SK-N-MC (cell line): ENCODE measurements at places on chromosomes 5 and 9.

DNA sequence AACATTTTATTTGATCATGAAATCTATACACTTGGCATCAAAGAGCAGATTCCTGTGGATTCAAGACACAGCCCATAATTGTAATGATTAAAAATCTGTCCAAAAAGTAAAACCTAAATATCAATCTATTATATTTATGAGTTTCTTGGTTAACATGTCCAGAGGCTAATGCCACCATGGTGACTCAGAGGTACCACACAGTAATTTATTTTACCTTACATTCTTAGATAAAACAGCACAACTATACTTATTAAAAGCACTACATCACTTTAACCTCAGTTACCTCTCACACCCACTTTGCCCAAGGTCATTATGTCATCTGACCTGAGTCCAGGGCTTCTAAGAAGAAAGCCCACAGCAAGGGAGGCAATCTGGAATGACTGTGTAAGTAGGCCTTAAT, 519.2 kb downstream of the RASEF start:
- no peak for DNase-seq

- no peak for DNase-seq
These were observed 243.9 kb upstream of the KLF4 start for GRCh38 chr9:107733523-107733894.

DNA sequence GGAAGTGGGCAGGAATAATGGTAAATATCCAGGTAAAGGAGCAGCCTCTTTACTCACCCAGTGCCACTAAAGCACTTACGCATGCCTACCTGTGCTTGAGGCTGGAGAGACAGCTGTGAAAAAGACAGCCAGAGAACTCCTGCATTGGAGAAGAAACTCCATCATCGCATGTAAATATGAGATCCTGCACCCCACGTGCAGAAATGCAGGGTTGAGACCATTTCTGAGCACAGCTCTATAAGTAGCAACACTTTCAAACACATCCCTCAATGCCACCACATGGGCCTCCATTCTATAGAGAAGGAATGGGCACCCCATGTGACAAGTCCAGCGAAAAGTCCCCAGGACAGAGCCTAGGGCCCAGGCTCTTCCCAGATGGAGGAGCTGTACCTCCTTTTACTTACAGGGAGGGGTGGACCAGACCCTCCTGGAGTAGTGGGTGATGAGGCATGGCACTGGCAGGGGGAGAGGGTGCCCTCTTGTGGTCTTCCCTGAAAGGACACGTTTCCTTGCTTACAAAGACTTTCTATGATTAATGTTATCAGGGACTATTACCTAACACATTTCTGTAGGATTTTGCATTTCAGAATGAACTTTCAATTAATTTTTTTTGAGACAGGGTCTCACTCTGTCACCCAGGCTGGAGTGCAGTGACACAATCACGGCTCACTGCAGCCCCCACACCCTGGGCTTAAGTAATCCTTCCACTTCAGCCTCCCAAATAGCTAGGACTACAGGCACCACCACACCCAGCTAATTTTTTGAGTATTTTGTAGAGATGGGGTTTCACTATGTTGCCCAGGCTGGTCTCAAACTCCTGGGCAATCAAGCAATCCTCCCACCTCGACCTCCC, 55.3 kb upstream of the IL17B start:
- DNase-seq, result no peak

GRCh38 chr9:72257814-72258213, 107.2 kb downstream of the ZFAND5 start:
- no peak for DNase-seq

- DNase-seq, result no peak
These were observed 251.8 kb downstream of the PBX3 start for GRCh38 chr9:125998837-125999503.

DNA sequence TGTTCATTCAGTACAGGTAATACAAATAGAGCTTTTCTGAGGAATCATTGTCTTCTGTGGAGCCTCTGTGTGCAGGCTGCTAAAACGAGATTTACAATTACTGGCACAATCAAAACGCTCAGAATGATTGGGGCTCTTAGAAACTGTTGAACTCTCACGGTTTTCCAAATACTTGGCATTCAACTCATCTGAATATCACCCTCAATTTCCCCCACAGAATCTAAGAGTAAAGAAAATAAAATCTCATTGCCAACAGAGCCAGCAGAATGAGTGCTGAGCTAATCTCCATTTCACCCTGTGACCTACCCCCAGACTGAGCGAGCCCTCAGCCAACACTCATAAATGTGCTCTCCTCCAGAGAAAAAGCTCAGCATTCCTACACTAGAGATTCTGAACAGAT, 35.3 kb upstream of the TMED7 start:
- DNase-seq, result no peak

DNA sequence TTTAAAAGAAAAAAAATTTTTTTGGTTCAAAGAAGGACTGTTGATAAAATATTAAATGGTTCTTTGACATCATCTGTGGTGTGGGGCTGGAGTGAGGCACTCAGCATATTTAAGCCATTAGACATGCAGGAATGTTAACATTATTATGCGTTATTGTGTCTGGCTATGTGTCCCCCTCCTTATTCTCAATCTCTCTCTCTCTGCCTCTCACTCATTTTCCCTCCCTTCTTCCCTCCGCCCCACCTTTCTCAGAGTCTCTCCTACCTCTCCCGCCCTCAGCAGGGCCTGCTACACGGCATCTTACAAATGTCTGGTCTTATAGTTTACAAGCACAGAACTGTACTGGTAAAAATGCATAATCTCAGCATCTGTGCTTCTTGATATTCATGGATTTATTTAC, 287.8 kb upstream of the TMEM161B start:
- no peak for DNase-seq

- peak; percentile 45 for DNase-seq
These were observed 67.7 kb downstream of the MEGF10 start for GRCh38 chr5:127358284-127358683.

DNA sequence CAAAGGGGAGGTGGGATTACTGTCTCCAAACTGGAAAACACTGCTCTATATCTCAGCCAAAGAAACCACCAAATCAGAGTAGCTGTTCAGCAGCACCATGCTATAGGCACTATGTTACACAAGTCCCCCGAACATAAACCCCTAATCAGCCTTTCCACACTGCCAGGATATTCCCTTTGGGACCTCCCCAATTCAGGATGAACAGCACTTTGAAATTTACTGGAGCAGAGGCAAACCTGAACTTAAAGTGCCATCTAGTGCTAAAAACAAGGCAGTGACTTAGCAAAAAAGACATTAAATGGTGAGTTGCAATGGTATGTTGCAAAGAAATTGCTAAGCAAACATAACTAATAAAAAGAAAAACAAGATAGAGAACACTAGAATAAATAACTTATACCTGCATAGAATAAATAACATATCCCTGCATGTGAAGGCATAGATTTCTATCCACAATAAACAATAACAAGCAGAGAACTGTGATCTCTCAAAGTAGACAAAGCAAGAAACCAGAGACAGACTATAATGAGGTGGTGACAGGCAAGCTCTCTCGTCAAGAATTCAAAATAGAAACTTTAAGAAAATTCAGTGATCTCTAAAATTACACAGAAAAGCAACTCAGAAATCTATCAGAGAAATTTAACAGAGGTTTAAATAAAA, 584.4 kb upstream of the ACO1 start:
- peak; percentile 86 for DNase-seq

DNA sequence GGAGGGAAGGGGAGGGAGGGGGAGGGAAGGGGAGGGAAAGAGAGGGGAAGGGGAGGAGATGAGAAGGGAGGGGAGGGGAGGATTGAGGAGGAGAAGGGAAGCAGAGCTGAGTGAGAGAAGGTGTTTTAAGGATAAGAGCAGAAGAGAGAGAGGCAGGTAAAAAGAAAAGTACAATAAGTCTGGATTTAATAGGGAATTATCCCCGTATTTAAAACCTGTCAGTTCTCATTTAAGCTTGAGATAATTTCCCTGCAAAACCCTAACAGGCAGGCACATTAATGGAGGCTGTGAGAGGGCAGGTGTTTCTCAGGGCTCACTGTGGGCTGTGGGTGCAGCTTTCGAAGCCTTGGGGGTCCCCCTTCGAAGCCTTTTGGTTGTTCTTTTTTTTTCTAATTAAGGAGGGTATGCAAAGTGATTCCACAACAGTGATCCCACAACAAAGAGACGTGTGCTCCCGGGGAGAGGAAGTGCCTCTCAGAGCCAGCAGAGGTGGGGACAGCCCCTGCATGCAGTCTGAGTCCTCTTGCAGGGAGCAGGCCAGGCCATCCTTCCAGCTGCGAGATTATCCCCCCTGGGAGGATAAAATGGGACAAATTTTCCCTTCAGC, 317.9 kb upstream of the IRX1 start:
- no peak for DNase-seq

DNA sequence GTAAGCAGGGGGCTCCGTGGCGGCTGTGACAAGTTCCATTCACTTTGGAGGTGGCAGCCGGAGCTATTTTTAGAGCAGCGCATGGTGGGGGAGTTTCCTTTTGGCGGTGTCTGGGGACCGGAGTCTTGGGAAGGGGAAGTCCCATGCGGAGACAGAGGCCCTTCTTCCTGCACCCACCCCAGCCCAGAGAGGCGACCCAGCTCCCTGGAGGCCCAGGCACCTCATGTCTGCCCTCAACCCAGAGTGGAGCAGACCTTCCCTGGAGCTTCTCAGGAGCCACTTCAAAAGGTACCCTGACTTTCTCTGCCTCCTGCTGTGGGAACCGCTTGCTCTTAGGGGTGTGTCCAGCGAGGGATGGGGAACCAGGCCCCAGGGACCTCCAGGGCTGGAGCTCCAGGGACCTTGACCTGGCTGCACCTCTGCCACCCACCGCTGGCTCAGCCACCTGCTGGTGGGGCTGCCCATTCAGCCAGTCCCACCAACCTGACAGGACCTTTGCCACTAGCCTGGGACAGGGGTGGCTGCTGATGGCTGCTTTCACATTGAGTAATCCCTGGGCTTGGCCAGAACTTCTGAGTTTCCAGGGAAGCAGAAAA, 34.1 kb downstream of the NEK6 start:
- DNase-seq, result no peak

DNA sequence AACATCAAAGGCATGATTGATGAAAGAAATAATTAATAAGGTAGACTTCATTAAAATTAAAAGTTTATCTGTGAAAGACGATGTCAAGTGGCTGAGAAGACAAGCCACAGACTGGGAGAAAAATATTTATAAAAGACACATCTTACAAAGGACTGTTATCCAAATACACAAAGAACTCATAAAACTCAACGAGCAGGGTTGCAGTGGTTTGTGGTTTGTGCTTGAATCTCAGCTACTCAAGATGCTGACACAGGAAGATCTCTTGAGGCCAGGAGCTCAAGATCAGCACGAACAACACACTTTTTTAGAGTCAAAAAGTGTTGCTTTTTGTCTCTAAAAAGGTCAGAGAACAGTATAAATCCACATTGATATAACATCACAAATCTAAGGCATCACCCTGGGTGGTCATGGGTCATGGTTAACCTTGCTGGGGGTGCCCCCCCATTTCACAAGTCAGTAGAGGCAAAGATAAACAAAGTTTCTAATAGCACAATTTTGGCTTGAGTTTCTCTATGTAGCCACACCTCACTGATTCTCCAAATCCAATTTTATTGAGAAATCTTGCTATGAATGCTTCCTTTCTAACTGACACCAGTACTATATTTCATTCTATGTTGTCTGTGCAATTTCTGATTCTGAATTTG, 342.9 kb upstream of the RPS23 start:
- DNase-seq, result no peak

DNA sequence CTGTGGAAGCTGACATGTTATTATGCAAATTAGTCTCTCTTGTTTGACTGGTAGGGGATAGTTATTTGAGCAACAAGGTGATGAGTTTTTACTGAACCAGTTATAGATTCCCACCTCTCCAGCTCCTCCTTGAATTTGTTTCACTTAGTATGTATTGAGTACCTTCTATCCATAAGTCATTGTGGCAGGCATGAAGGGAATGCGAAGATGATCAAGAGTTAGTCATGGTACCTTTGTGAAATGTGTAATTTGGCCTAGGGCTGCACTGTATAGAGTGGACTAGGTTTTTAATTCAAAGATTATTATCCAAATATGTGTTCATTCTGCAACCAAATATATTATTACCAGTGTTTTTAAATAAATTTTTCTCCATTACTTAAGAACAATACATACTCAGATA, 110.1 kb downstream of the HACD4 start:
- DNase-seq, result no peak

DNA sequence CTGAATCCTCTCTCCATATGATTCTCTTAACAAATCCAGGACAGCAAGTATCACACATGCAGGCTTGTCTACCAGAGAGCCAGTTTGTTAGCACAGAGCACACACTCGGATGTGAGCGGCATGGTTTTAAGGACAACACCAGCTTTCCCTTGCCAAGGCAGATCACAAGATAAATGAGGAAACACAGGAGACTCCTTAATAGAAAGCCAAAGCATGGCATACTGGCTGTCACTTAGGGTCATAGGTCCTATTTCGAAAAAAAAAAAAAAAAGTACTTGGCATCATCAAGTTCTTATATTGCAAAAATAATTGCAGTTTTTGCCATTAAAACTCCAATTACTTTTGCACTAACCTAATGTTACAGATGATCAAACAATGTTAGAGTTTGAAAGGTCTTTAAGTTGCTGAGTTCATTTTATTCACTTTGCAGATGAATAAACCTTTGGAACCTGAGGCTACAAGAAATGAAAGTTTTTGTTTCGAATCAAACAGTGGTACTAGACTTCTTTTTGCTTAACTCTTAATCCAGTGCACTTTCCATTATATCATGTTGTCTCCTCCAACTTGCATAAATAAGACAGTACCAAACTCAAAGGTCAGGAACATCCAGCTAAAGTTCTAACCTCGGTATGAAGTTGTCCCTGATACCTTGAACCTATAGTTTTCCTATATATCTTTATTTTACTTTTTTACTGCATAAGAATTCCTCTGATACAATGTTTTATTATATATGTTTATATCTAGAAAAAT, 138.5 kb downstream of the MPDZ start:
- DNase-seq, result no peak

GRCh38 chr5:88761269-88761850, 121.6 kb downstream of the MEF2C start:
- no peak for DNase-seq

- no peak for DNase-seq
These were observed 35.2 kb downstream of the SH3TC2 start for GRCh38 chr5:149027636-149028035.

GRCh38 chr5:145792840-145793239, 42.3 kb downstream of the PRELID2 start:
- DNase-seq, result no peak

GRCh38 chr5:9279774-9280173, 266.1 kb downstream of the SEMA5A start:
- DNase-seq, result no peak

DNA sequence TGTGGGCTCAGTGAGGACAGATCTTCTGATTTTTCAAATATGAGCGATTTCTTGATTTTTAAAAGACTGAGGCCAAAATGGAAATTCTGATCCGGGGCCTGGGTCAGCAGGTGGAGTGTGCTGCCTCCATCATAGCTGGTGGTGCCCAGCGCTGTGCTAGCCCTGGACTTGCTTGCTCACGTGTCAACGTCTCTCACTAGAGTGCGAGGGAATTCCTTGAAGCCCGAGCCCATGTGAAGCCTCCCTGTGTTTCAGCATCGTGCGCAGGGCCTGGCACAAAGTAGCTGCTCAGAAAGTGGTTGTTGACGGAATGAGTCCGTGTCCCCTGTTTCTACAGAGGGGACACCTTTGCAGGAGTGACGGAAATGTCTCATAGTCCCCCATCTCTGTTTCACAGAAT, 50.5 kb downstream of the RGS3 start:
- no peak for DNase-seq

- no peak for DNase-seq
These were observed 9.8 kb downstream of the PIK3R1 start for GRCh38 chr5:68225188-68225910.

GRCh38 chr5:111933086-111933485, 176.1 kb upstream of the NREP start:
- no peak for DNase-seq
